Dermis microvascular lymphatic vessel endothelial cell (primary cell): ENCODE measurements at places on chromosomes 3 and 15. TPM values are rescaled to one million over a fixed set of nuclear protein-coding genes. Genes with fewer than 3 reads are reported as not detected.

GRCh38 chr3:10983219-10983916, 9.2 kb upstream of the SLC6A1 start:
- peak; percentile 48 for DNase-seq

DNA sequence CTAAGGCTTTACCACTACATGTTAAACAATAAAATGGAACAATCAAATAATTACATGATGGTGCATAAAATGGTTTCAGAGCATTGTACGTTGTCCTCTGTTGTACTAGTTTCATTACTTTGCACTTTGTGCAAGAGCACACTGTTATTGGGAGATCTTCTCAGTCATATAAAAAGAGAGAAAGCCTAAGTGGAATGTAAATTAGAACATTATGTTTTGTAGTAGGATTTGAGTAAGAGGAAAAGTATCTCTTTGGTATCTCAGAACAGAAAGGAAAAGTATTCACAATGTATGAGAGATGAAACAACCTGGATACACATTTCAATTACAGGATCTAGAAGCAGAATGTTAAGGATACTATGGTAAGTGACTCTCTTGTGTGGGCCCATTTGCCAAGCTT, 26.9 kb upstream of the PLSCR2 start:
- DNase-seq: no peak

IQGAP1 gene
- total RNA-seq: 139 and 145 TPM in 2 replicates

GRCh38 chr15:83612898-83613635, 40.9 kb upstream of the ADAMTSL3 start:
- no peak for DNase-seq

SCAMP5 gene
- 13.1 and 18.1 TPM in 2 replicates for total RNA-seq

- peak; percentile 23 for DNase-seq
These were observed at the start of gene ARL14 for GRCh38 chr3:160676547-160677303. TSS of gene ARL14 (plus strand) at chr3:160677160. CDS start at chr3:160677347, 187 bp downstream.

- DNase-seq: peak; percentile 25
These were observed 5.9 kb downstream of the FLNB start for GRCh38 chr3:58013973-58014649.

DNA sequence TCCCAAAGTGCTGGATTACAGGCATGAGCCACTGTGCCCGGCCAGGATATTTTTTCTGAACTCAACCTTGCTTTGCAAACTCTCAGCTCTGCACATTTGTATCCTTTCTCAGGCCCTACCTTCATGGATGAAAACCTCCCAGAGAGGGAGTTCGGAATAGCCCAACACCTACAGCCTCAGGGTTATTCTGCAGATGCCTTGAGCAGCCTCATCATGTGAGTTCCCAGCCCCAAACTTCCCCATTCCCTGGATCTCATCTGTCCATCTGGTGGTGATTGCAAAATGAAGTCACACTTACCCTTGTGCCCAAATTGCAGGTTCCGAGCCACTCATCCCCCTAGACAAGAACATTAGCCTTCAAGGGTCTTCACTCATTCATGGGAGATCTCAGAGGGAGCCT, 39.9 kb upstream of the KLHL25 start:
- no peak for DNase-seq

SPTSSB gene
- total RNA-seq: not detected in 2 replicates

SIDT1 gene
- under 0.01 TPM in 1 of 2 replicates, not detected in the other for total RNA-seq

GOLGA8S gene
- total RNA-seq: 0.13 TPM in 1 of 2 replicates, not detected in the other

DNA sequence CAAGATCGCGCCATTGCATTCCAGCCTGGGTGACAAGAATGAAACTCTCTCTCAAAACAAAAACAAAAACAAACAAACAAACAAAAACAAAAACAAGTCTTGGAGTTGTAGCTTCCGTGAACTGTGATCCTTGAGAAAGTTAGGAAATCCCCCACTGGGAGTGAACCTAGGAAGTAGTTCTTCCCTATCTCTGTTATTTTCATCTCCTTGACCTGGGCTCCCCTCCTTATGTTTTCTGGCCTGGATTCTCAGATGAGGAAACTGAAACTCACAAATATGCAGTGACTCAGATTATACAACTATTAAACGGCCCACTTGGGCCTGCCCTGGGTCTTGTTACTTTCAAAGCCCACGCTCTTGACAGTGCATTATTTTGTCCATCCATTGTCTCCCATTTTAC, 29.7 kb downstream of the SAXO2 start:
- DNase-seq: no peak

DNA sequence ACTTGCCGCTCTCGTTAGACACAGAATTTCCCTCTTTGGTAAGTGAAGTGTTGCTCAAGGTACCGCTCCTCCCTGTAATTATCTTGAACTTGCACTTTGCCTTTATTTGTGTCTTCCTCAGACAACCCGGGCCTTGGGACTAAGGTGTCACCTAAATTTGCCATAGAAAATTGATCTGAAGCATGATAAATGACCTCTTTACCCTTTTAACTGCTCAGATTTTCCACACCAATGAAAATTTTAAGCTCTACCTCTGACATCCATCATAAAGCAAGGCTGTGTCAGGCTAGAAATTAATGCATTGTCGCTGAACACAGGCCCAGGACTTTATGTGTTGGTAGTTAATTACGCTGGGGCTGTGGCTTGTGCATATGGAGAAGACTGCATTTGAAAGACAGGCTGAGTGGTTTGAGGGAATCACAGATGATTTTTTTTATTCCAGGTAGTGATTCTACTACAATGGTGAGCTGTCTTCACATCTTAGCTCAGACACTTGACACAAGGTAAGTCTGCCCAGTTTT, 199.6 kb upstream of the CHRM5 start:
- no peak for DNase-seq

DNA sequence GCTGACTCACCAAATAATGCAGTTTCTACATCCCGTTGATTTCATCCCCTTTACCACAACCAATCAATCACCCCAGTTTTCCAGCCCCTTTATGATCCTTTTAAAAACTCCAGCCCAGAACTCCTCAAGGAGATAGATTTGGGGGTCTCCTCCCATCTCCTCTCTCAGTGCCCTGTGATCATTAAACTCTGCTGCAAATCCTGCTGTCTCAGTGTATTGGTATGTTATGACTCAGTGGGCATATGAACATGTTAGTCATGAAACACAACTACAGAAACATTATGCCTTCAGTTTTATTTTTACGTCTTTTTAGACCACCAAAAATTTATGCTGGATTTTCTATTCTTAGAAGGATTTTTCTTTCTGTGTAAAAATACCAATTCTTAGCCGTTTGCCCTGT, 213.7 kb downstream of the DIPK2A start:
- DNase-seq: no peak

PLCB2 gene
- total RNA-seq: under 0.01 TPM in 1 of 2 replicates, not detected in the other

- DNase-seq: no peak
These were observed 29.4 kb downstream of the CRTC3 start for GRCh38 chr15:90559119-90559518.

GRCh38 chr3:98733812-98734281, 29.3 kb upstream of the ST3GAL6 start:
- peak; percentile 17 for DNase-seq

GRCh38 chr3:186097663-186098451, 11.0 kb downstream of the ETV5 start:
- peak; percentile 94 for DNase-seq

DNA sequence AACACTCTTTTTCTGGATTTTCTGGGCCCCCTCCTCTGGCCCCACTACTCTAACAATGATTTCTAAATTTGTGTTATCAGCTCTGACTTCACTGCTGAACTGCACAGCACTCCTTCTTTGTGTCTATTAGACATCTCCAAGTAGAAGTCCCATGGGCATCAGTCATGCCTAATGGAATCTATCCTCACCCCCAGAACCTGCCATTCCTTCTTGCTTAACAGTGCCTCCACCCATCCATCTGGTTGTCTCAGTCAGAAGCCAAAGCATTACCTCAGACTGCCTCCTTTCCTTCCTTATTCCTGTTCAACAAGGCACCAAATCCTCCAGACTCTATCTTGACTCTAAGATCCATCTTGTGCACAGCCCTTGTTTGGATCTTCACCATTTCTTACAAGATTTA, 36.2 kb downstream of the SSR3 start:
- no peak for DNase-seq

GRCh38 chr3:31575448-31575847, 42.7 kb downstream of the STT3B start:
- DNase-seq: peak; percentile 11

DNA sequence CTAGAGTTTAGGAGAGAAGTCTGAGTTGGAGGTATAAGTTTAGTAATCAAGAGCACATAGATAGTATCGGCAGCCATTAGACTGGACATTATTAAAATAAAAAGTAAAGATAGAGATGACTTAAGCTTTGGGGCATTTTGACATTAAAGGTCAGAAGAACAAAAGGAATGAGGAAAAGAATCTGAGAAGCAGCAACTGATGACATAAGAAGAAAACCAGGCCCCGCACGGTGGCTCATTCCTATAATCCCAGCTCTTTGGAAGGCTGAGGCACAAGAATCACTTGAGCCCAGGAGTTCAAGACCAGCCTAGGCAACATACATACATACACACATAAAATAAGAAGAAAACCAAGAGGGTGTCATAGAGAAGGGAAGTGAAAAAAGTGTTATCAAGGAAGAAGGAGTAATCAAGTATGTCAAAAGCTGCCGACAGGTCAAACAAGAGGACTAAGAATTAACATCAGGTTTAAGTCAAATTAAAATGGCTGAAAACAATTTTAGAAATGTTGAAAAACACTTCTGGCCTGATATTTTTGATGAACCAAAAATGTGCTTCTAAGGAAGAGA, 38.9 kb downstream of the ACAP2 start:
- no peak for DNase-seq

GRCh38 chr3:12423918-12424630, 60.2 kb upstream of the TSEN2 start:
- no peak for DNase-seq

DNA sequence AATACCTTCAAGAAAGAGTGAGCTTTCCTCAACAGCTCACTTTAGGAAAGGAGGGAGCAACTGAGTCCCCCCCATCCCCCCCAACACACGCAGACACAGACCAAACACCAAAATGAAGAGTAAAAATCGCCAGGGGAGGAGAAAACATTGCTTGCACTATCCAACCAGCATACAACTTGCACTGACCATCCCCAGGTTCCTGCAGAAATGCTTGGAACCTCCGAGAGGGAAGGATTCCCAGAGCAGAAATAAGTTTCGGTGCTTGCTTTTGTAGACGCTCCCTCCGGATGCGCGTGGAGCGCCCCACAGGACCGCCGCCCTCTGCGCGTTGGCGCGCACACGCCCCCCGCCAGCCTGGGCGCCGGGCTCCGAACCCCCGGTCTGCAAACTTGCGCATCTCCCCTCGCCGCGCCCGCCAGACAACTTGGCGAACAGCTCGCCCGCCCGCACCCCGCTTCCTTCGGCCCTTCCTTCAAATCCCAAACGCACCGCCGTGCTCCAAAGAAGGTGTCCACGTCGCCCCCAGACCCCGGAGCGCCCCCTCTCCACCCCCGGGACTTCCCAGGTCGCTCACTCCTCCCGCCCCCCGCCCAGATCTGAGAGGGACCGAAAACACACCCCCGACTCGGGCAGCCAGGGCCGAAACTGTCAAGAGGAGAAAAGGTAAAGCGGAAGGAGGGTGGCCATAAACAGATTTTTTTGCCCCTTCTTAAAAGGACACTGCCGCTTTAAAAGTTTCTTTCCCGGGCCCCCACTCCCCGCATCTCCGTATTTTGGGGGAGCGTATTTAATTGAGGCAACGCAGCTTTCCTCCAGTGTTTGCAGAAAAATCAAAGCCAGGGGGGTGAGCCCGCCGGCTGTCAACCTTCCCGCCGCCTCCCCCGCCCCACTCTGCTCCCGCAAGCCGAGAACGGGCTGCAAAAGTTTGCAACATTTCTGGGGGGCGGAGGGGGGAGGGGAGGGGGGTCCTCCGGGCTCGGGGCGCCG, 859 bp downstream of the RORA start:
- no peak for DNase-seq

GRCh38 chr3:46359733-46360493, 6.0 kb downstream of the CCR2 start:
- no peak for DNase-seq

DNA sequence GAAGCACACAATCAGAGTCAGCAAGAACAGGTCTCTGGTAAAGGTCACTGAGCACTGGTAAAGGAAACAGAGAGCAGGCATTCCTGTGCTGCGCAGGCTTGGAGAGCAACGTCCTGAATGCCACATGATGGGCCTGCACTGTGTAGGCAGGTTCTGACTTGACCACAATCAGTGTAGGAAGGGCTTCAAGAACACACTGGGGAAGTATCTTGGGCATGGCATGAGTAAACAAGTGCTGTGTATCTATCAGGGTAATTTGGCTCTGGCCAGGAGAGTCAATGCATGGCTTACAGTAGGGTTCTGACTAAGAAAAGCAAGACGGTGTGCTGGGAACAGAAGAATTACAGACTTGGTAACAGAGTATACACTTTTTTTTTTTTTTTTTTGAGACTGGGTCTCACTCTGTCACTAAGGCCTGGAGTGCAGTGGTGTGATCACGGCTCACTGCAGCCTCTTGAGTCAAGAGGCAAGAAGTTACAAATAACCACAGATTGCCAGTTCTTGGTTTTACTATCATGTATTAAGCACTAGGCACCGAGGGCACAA, 30.6 kb downstream of the TBC1D2B start:
- no peak for DNase-seq

ZNF501 gene
- total RNA-seq: 3.2 and 4.2 TPM in 2 replicates

SH2D7 gene
- total RNA-seq: not detected in 2 replicates

GRCh38 chr3:104547031-104547430, 819.7 kb upstream of the ALCAM start:
- DNase-seq: no peak

ANKRD34C gene
- total RNA-seq: not detected in 2 replicates

GRCh38 chr15:98433856-98434255, 214.5 kb upstream of the IGF1R start:
- no peak for DNase-seq

DNA sequence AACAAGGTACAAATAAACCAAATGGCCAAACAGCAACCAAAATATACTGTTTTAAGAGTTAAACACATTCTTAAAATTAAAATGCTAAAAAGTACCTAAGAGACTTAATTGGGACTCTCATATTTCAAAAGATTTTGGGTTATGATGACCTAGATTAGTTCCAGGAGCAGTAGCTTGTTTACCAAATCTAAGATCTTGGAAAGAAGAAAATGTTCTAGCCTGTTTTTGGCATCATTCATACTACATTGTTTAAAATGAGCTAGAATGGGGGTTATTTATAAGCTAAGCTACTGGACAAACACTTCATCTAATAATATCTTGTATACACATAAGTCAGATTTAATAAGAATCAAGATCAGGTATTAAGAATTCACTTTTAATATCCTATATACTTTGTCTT, 22.8 kb downstream of the ATOSA start:
- no peak for DNase-seq
